ENCODE measurements at places on chromosomes 4 and X.

GRCh38 chr4:24209906-24210305, 320.1 kb upstream of the PPARGC1A start:
- no peak for DNase-seq

DNA sequence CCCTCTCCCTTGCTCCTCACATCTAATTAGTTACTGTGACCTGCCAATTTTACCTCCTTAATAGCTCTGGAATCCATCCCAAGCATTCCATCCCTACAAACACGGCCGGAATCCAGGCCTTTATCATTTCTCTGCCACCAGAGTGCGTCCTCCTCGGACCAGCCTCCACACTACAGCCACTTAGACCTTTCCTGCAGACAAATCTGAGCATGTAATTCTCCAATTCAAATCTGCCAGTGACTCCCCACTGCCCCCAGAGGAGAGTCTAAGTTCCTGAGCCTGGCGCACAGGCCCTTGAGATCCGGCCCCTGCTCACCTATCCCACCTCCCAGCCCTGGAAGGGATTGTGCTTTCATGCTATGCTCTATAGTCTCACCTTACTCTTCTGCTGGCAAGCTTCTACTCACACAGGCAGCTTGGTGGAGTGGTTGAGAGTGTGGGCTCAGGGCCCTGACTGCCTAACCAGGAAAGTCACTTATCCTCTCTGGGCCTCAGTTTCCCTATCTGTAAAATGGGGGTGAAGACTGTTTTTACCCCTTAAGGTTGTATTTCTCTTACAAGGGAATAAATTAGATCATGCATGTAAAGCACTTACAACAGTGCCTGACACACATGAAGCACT, 31.2 kb downstream of the PJA1 start:
- no peak for DNase-seq

DNA sequence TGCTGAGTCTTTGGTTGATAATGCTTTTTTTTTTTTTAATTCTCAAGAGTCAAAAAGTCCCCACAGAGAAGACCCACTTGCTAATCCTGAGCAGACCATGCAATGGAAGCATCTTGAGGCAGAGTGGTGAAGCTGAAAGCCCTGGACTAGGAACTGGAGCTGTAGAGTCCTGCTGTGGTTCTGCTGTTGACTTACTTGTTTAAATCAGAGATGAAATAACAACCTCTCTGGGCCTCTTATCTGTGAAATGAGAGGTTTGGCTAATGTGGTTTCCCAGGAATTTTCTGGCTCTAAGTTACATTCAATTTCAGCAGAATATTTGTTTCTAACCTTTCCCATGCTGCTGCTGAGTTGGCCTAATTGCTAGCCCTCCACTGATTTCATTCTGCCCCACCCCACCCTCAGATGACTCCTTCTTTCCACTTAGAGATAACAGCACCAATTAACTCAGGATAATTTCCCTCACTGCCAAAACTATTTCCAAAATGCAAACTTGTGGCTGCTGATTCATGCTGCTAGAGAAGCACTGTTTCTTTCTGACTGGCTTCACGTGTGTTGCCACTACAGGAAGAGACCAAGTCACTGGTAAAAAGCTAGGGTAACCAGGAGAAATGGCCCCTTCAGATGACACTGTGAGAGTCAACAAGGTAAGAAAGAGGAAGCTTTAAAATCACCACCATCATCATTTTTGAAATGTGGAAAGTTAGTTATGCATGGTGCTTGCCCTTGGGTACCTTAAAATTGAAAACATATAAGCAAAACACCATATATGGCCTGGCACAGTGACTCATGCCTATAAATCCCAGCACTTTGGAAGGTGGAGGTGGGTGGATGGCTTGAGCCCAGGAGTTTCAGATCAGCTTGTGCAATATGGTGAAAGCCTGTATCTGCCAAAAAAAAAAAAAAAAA, 326.4 kb downstream of the DCHS2 start:
- no peak for DNase-seq

- no peak for DNase-seq
These were observed 73.5 kb downstream of the ANXA3 start for GRCh38 chr4:78625073-78625472.

GRCh38 chr4:183035256-183035655, 63.8 kb upstream of the WWC2 start:
- DNase-seq: no peak

DNA sequence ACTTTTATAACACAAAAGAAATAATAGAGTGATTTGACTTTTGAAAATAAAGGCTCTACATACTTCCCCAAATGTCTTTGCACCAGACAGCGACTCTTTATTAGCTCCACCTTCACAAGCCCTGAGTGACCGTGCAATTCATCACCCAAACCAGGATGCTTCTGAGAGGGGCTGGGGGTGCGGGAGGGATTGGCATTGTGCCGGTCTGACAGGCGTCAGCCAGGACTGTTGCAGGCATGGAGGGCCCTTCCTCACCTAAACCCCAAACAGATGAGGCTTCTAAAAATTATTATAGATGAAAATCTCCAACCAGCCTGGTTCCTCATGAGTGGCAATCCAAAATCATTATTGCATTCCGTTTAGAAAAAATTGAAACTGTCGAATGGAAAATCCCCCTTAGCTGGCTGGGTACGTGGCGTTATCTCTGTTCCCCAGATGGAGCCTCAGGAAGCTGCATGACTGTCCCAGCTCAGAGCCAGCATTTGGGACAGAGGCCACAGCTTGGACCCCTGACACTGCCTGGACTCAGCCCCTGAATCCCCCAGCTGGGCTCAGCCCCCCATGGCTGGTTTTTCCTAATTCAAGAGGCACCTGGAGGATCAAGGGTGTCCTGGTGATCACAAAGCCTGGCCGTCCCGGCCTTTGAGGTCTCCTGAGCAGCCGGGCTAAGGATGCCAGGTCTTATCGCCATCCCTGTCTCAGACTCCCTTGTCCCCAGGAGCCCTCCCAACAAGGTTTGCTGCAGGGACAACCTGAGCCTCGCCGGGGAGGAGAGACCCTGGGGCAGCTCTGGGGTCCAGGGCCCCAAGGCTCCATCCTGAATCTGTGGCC, 60.4 kb downstream of the SORCS2 start:
- no peak for DNase-seq

GRCh38 chr4:80361329-80361900, 25.9 kb downstream of the CFAP299 start:
- no peak for DNase-seq

GRCh38 chr4:161931089-161931488, 232.7 kb downstream of the FSTL5 start:
- no peak for DNase-seq

- no peak for DNase-seq
These were observed 2.2 kb downstream of the SRP72 start for GRCh38 chr4:56469489-56470210.

GRCh38 chr4:37889849-37890800, 759 bp upstream of the TBC1D1 start:
- DNase-seq: peak; percentile 53

DNA sequence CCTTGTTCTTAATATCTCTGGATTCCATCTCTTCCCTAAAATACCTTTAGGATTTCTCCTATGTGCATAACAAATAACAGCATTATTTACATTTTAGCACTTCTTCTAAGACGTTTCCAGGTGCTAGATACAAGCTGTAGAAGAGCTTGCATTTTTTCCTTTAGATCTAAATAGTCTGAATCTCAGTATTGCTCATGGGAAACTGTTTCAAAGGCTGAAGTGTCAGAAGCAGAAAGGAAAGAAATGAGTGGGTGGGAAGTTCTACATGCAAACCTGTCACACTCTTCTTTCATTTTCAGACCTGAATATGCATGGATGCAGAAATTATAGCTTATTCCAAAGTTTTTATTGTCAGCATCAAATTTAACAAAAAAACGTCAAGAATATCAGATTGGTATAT, 41.8 kb downstream of the FGF13 start:
- no peak for DNase-seq

DNA sequence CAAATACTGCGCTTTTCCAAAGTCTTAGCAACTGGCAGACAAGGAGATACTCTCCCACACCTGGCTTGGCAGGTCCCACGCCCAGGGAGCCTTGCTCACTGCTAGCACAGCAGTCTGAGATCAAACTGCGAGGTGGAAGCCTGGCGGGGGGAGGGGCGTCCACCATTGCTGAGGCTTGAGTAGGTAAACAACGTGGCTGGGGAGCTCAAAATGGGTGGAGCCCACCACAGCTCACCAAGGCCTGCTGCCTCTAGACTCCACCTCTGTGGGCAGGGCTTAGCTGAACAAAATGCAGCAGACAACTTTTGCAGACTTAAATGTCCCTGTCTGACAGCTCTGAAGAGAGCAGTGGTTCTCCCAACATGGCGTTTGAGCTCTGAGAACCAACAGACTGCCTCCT, 23.0 kb upstream of the NFKB1 start:
- no peak for DNase-seq

DNA sequence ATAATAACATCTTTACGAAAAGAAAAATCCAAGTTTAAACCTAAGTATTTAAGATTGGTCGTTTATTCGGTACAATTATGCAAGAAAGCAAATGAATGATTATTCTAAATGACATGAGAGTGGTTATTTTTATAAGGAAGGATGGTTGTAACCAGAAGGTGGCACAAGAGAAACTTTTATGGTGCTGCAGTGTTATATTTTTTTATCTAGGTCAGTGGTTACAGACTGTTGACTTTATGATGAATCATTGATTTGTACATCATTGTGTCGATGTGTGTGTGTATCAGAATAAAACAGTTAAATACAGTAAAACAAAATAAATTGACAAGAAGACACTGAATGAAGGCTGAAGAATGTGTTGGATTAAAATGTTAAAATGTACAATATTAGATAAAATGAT, 9.8 kb downstream of the DCAF8L2 start:
- DNase-seq: no peak

- no peak for DNase-seq
These were observed 127.9 kb upstream of the ENPP6 start for GRCh38 chr4:184345573-184345922.

DNA sequence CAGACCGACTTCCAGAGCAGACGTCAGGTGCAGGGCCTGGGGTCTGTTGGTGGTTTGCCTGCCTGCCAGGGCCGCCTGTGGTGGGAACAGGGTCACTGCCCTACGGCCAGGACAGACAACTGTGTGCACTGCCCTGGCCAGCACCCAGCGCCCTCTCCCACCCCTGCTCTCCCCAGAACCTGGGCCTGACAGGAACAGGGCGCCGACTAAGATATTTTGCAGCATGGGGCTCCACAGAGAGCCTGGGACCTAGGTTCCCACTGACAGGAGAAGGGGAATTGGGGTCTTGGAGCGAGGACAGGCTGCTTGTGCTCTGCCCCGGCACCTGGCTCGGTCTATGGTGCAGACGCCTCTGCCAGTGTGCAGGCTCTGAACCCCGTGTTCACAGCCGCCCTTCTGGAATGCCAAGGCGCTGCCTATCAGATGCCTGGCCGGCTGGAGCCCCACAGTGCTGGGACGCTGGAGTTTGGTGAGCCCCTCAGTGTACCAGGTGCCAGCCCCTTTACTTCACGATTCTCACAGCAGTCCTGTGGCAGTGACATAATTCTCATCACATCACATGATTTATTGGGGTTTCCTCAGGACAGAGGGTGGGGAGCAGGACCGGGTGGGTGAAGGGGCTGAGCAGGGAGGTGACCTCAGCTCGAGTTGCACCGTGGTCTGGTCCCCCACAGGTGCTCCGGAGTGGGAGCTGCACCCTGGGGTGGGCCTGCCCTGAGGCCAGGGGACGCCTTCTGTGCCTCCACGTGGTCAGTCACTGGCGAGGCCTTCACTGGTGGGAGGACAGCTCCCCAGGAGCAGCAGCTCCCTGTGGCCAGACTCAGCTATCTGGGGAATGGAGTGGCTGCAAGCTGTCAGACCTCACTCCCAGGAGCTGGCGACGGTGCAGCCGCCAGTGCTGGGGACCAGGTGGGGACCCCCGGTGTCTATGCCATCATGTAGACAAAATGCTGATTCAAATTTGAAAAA, 113.8 kb upstream of the LRPAP1 start:
- DNase-seq: no peak

GRCh38 chrX:140355429-140355828, 149.4 kb downstream of the SOX3 start:
- DNase-seq: no peak

DNA sequence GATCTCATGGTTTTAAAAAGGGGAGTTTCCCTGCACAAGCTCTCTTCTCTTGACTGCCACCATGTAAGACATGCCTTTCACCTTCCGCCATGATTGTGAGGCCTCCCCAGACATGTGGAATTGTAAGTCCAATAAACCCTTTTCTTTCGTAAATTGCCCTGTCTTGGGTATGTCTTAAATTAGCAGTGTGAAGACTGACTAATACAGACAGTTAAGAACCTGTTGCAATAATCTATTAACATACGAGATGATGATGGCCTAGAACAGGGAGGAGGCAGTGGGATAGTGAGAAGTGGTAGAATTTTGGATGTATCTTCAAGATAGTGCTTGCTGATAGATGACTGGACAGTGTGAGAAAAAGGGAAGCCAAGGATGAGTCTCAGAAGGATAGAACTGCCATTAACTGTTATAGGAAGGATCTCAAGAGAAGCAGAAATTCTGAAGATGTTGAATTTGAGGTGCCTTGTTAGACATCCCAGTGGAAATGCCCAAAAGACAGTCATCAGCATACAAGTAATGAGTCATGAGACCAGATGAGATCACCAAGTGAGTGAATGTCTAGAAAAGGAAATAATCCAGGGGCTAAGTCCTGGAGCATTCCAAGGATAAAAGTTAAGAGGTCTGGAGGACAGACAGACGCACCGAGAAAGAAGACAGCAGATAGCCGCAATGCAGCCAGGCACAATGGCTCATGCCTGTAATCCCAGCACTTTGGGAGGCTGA, 38.8 kb upstream of the UGDH start:
- DNase-seq: no peak

- DNase-seq: no peak
These were observed at the start of gene NMU for GRCh38 chr4:55635741-55636655. Gene NMU, minus strand, starts transcription at chr4:55636298. Its CDS starts 106 bp downstream, at chr4:55636192.

DNA sequence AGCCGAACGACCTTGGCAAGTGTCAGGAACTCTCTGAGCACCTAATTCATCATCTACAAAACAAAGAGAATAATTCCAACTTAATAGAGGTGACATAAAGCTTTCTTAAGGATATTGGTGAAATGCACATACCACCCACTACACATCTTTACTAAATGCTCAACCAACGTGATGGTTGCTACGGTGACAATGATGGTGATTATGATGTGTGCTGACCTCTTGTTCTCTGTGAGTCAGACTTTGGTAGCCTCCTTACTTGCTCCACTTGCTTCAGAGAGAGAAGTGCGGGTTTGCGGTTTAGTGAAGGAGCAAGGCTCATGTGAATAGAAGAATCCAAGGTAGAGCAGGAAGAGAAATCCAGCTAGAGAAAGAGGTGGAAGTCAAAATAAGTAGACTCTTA, 52.8 kb upstream of the CLNK start:
- no peak for DNase-seq

DNA sequence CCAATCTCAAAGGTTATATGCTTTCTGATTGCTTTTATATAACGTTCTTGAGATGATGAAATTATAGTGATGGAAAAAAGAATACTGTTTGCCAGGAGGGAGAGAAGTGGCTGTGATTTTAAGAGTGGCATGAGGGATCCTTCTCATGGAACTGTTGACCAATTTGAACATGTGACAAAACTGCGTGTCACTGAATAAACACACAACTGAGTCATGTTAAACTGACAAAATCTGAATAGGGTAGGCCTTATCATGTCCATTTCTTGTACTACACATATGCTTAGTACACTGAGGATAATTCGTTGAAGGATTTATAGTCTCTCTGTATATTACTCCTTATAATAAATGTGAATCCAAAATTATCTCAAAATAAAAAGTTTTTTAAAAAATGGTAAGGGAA, 22.2 kb upstream of the HSPA4L start:
- no peak for DNase-seq
